CD4-positive, alpha-beta T cell treated with Interleukin-12 subunit alpha and Interleukin-12 subunit beta, for 1 hour (primary cell): ENCODE measurements at places on chromosomes 2 and 18.

DNA sequence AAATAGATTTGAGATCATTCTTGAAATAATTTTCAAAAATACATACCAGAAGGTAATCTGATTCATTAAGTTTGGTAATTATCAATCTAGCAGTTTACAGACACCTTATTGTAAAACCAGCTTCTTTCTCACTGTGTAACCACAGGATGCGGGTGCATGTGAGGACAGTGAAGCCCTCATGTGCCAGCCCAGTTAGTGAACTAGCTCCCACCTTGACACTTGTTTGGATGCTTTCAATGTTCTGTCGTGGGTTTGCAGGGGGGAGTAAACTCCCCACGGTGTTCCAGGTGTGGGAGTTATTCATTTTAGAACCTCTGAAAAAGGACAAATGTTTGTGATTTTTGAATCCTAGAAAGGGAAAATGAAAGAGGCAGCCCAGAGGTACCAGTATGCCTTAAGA is 59.0 kb downstream of the WDSUB1 start:
- DNase-seq, result peak; percentile 34

DNA sequence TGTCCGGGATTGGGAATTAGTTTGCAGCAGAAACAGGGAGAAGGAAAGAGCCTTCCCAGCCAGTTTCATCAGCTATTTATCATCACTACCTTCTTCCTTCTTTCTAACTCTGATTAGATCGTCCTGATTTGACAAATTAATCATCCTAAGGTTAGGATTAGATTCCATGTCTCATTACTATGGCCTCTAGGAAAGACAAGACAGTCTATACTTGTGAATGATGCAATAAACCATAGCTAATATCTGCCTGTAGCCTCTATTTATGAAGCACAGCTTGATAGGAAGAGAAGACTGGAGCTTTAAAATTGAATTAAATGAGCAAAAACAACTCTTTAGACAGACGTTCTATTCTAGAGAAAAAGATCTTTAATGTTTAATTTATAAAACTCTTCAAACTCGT is 25.2 kb upstream of the FRZB start:
- no peak for DNase-seq

DNA sequence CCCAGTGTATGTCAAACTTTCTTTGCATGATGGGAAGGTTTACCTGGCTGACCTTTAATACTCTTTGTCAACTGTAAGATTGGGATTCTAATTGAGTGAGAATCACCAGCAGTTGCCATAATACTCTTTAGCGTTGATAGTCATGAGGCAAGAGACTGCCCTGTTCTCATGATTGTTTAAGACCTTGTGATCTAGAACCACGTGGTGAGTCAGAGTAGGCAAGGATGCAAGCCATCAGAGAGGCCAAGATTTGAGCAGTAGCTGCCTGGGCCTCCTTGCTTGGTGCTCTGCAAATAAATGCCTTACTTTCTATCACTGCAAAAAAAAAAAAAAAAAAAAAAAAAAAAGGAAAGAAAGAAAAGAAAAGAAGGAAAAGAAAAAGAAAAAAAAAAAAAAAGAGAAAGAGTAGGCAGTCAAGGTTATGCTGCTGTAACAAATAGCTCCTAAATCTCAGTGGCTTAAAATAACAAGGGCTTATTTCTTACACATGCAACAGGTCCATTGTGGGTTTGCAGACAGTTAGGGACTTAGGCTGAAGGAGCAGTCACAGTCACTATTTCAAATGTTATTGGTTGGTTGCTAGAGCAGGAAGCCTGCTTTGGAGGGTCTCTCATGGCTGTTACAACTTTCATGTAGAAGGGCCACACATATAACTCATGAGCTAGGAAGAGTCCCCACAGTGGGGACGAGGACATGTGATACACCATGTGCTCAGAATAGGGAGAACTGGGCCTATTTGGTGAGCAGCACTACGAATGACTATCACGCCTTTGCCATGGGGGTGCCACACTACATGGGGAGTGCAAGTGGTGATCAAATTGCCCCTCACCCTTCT is 21.7 kb downstream of the IL1R2 start:
- DNase-seq, result no peak

- DNase-seq, result no peak
Measured at GRCh38 chr18:58051765-58052460, 7.9 kb downstream of the NEDD4L start.
